ENCODE measurements at places on chromosomes 1 and 21.

DNA sequence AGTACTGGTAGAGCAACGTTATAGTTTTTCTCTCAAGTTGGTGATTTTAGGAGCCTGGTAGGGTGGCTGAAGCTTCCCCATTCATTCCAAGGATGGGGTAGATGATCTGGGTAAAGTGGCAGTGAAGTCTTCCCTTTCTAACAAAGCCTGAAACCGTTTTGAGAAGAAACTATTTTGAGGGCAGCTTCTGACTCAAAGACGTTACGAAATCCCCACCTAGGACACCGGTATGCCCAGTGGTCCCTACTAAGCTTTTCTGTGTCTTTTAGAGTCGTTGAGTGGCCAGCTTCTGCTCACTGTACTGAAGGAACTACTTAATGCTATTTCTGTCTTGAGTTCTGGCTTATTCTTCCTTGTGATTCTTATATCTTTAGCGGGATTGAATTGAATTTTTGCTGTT lies 1.4 kb downstream of the WDTC1 start:
- DNase-seq = no peak

DNA sequence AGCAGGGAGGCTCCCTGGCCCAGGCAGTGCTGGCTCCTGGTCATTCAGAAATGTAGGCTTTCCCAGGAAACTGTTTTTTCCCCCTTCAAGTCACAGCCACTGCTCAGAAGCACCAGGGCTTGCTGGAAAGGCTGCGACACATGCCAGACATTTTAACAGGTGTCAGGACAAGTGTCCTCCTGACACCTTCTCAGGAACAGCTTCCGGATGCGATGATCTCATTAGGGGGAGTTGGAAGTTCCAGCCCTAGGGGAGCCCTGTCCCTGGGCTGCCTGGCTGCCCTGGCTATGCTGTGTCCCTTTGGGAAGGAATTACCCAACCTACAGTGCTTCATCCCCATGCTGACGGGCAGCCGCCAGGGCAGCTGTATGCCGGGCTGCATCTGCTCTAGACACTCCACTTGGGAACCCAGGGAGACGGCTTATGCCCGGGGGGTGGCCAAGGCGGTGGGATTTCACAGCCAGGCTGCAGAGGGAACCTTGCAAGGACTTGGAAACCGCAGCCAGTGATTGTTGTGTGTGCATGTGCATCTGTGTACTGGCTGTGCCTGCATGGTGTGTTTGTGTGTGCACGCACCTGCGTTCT lies 41.8 kb downstream of the AJAP1 start:
- no peak for DNase-seq

- no peak for DNase-seq
Measured at GRCh38 chr1:164311377-164311776, 247.6 kb upstream of the PBX1 start.

- peak; percentile 37 for DNase-seq
Measured at GRCh38 chr1:235326719-235327558, 1.0 kb downstream of the ARID4B start.

- DNase-seq = no peak
Measured at GRCh38 chr21:46374761-46375389, 50.9 kb downstream of the PCNT start.

- no peak for DNase-seq
Measured at GRCh38 chr1:3413975-3414710, 40.3 kb upstream of the ARHGEF16 start.

DNA sequence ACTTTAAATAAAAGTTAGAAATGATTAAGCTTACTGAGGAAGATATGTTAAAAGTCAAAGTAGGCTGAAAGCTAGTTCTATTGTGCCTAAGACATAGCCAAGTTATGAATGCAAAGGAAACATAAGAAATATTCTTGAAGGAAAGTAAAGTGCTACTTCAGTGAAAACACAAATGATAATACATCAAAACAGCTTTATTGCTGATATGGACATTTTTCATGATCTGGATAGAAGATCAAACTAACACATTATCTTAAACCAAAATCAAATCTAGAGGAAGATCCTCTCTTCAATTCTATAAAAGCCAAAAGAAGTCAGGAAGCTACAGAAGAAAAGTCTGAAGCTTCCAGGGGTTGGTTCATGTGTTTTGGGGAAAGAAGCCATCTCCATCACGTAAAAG lies 545.9 kb downstream of the COL11A1 start:
- no peak for DNase-seq

- DNase-seq = no peak
Measured at GRCh38 chr1:119004781-119005180, 16.6 kb upstream of the TBX15 start.

Data from stimulated activated CD8-positive, alpha-beta memory T cell treated with anti-CD3 and anti-CD28 coated beads, Interleukin-4, amount 100 ng/mL, for 4 hours (primary cell).